ENCODE measurements at places on chromosomes 3 and 15. TPM values are rescaled to one million over a fixed set of nuclear protein-coding genes. Genes with fewer than 3 reads are reported as not detected.

GRCh38 chr3:30263925-30264313, 342.5 kb upstream of the TGFBR2 start:
- H3K36me3 ChIP-seq: no peaks in the 10 kb centered on the region
- no peak overlapping the region for H3K4me3 ChIP-seq
- H3K4me1 ChIP-seq: no peaks in the 10 kb centered on the region
- no peaks in the 10 kb centered on the region for H3K27me3 ChIP-seq
- DNase-seq: no peak

DNA sequence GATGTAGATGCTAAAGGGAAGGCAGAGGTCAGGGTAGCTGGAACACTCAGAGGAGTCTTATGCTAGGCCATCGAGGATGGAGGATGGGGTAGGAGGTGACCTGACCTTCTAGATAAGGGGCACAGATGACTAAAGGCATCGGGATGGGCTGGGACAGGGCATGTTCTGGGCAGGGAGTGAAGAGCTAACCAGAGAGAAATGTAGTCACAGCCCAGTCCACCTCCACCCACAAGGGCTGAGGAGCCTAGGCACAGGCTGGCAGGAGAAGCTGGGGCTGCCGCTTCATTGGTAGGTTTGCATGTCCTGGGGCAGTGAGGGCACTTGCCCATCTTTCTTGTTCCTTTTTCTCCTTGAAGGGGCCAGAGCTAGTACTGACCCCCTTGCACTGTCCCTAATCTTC, 12.6 kb downstream of the CLK3 start:
- no peaks in the 10 kb centered on the region for H3K27me3 ChIP-seq
- no peak overlapping the region for H3K27ac ChIP-seq
- DNase-seq: no peak

DNA sequence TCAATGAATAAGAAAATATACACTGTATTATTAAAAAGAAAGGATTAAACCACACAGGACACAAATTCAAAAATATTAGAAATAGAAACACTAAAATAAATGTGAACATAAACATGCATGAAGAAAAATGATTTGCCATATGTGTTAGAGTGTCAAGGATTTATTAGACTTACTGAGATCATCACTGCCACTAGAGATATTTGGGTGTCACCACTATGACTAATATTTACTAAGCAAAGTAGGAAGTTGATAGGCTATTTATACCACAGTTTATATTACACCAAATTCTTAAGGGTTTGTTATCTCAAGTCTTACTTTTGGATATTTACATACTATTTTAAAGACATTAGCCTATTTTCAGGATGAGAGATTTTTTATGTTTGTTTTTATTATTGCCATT, 575.0 kb upstream of the SGO1 start:
- no peaks in the 10 kb centered on the region for H3K27me3 ChIP-seq
- no peaks in the 10 kb centered on the region for H3K36me3 ChIP-seq
- no peaks in the 10 kb centered on the region for H3K4me1 ChIP-seq
- DNase-seq: no peak
- no peak overlapping the region for H3K4me3 ChIP-seq
- no peak overlapping the region for H3K27ac ChIP-seq

GRCh38 chr3:186176373-186176990, 67.6 kb upstream of the ETV5 start:
- no peak overlapping the region for H3K27ac ChIP-seq
- H3K27me3 ChIP-seq: no peaks in the 10 kb centered on the region
- H3K4me3 ChIP-seq: no peak overlapping the region
- no peaks in the 10 kb centered on the region for H3K4me1 ChIP-seq

- H3K27me3 ChIP-seq: peaks cover 30% of the 10 kb centered on the region
- H3K4me1 ChIP-seq: no peaks in the 10 kb centered on the region
- H3K4me3 ChIP-seq: no peak overlapping the region
Observed at GRCh38 chr3:127423856-127424765, 136.3 kb upstream of the PRR20G start.

- no peaks in the 10 kb centered on the region for H3K4me1 ChIP-seq
- H3K27me3 ChIP-seq: no peaks in the 10 kb centered on the region
Observed at GRCh38 chr3:42214565-42215283, 51.3 kb downstream of the CCK start.

The MITF gene
- total RNA-seq: 45.8 TPM

The CTXND1 gene
- not detected for total RNA-seq

The FBXW12 gene
- 0.66 TPM for total RNA-seq

Measured in breast epithelium (tissue), 4 donors.